ENCODE measurements at places on chromosomes 3 and 15.

- DNase-seq: no peak
These were observed 8.9 kb upstream of the RPS27L start for GRCh38 chr15:63166219-63166618.

DNA sequence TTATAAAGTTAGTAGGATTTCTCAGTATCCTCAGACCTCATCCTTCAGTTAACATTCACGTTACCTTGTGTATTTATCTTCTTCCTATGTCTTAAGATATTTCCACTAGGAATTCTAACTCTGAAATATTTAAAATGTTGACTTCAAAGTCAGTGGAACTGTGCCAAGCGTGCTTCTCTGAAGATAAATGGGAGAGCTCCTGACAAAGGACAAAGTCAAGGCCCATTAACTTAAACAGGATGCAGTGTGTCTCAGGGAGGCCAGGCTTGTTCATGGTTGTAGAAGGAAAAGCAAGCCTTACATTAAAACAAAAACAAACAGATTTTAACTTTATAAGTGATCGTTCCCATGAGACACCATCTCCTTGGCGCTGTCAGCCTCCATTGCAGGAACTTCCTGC, 41.5 kb downstream of the ABHD17C start:
- DNase-seq: no peak

GRCh38 chr3:71585131-71585530, 1.6 kb upstream of the FOXP1 start:
- no peak for DNase-seq

DNA sequence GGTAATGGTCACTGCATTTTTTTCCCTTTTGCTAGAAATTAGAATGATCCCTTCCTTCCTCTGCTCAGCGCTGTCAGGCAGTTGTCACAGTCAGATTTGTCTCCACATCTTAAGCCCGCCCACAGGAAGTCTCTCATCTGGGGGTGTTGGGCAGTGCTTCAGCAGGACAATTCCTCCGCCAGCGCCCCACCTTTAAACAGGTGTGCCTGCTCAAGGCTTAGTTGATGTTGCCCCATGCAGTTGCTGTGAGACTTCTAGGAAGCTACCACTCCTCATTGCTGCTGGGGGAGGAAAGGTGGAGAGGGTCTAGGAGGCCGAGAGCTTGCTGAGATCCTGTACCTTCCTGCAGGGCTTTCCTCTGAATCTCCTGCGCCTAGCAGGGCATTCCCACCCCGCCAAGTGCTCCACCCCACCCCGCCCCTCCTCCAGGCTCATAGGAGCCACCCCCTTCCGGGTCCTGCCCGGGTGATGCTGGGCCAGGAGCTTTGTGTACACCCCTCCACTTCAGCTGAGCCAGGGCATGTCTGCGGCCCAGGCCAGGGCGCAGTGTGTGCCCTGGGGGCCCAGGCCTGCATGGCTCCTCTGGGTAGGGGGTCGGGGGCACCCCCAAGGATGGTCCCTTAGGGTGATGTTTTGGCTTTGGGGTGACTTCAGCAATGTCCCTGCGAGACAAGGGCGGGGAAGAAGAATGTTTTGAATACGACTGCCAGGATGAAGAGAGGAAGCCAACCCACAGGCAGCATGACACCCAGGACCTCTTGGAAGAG, 68.7 kb downstream of the TRAK1 start:
- DNase-seq: no peak

DNA sequence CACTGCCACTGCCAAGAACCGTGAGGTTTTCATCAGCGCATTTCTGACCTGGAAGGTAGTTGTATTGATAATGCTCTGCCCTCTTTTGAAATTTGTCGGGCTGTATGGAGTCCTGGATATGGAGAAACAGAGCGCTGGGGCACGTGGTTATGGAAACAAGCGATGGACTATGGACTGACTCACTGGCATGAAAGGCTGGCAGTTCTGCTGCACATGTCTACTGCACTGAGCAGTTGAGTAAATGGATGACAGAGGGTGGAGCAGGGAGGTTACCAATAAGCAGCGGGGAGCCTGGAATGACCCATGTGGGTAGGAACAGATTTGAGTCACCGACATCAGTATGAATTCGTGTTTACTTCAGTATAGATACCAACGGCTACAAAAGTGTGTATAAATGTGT, 429.5 kb downstream of the OCA2 start:
- no peak for DNase-seq

GRCh38 chr3:119627461-119627860, 29.8 kb downstream of the PLA1A start:
- DNase-seq: no peak

- no peak for DNase-seq
These were observed 84.4 kb upstream of the C2CD4B start for GRCh38 chr15:62249501-62249900.

DNA sequence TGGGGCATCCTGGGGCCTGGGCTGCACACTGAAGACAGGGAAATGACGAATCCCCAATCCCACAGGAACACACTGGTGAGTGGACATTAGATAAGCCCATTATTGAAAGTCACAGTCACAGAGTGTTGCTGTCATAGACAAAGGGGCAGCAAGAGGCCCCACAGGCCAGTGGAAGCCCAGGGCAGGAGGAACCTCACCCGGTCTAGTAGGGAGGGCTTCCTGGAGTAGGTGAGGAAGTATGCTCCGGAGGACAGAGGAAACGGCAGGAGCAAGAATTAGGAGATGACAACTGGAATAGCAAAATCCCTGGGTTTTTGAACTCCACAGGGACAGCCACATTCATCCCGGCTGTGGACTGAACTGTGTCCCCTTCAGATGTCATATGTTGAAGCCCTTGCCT, 101.2 kb downstream of the TPRA1 start:
- DNase-seq: no peak

DNA sequence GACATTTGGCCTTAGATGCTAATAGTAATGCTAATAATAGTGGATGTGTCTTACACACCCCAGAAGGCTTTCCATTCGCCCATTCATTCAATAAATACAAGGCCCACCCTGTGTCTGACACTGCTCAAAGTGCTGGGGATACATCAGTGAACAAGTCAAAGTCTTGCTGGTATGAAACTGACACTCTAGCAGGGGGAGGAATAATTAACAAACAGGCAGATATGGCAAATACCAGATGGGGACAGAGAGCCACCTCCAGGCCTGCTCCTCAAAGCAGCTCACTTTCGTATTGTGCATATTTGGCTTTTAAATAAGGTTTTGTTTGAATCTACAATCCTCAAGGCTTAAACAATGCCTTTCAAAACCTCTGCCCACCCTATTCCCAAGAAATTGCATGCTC, 28.3 kb upstream of the LYZL4 start:
- DNase-seq: no peak

- no peak for DNase-seq
These were observed 13.4 kb downstream of the SEC62 start for GRCh38 chr3:169980055-169980454.

DNA sequence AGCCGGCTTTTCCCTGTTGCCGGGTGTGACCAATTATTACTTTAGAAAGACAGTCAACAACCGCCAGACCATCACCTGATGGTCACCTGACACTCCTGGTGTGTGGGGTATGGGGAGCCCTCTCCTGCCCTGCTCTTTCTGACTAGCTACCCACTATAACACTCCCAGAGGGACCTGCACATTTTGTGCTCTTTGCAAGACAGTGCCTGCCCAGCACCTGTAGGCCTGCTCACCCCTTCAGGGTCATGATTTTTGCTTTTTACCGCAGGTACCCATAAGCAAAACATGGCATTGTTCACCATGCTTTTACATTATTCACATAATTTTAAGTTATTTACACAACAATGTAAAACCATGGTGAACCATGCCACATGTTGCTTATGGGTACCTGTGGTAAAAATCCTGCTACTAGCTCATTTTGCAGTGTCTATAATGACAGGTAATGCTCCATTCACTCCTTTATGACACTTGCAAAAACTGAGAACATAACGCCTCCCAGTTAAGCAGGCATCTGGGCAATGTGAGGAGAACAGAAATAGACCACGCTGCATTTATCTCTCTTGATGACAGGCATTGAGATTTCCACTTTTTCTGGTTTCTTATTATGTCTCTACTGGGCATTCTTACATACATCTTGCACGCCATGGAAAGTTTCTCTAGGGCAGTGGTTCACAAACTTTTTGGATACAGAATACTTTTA, 9.9 kb downstream of the CCRL2 start:
- DNase-seq: no peak

- no peak for DNase-seq
These were observed 41.2 kb downstream of the PCSK6 start for GRCh38 chr15:101448336-101448735.

GRCh38 chr3:126130081-126130855, 46.3 kb upstream of the SLC41A3 start:
- no peak for DNase-seq

DNA sequence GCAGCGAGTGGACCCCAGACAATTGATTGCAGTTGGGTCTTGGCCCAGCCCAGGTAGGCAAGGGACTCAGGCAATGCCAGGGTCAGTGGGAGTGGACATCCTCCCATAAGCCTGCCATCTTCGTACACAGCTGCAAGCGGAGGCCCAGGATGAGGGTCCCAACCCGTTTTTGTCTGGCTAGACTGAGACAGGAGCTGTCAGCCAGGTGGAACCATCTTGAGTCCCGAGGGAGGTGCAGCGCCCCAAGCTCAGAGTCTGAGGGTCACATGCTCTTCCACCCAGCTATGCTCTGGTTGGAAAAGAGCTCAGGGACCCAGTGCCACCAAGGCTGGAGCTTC, 22.6 kb upstream of the IP6K2 start:
- no peak for DNase-seq

DNA sequence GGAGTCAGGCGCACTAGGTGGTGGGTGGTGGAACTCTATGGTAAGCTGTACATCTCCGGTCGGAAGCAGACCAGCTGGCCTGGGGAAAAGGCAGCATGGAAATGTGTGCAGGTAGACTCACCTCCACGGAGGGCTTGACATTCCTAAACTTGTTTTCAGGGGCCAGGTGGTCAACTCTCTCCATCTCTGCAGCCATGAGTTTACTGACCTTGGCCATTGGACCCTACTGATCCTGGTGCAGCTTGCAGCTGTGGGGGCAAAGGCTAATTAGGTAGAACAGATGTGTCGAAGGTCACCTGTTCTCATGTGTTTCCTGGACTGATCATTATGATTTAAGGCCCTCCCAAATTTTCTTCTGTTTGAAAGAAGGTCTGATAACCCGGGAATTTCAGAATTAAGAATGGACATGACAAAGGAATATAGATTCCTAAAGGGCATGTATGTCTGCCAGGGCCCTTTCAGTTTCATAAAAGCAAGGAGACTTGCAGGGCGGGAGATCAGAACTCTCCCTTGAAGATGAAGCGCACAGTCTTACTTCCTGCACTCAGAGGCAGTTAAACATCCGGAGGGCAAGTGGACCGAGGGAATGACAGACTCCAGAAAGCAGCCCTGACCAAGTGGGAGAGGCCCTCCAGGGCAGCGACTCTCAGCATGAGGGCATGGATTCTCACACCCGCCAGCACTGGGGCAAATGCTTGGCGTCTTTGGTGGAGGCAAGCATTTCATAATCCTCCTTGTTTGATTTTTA, 56.1 kb upstream of the CMTM7 start:
- DNase-seq: no peak

GRCh38 chr3:106183762-106184391, 315.1 kb upstream of the CBLB start:
- DNase-seq: peak; percentile 67

DNA sequence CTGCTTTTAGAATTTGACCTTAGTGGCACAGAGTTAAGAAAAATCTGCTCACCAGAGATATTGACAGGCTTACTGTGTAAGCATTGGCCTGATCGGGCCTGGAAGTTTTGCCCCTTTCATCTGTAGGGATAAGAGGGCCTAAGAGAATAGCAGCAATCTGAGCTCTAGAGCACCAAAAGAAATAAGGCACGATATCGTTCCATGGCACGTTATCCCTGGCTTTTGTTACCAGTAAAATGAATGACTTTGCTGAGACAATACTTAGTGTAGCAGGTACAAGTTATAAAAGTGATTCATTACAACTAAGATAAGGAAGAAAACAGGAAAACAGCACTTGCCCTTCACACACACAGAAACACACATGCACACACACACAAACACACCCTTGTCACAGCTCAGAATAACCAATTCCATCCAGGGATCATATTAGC, 5.0 kb downstream of the THBS1 start:
- DNase-seq: peak; percentile 19

DNA sequence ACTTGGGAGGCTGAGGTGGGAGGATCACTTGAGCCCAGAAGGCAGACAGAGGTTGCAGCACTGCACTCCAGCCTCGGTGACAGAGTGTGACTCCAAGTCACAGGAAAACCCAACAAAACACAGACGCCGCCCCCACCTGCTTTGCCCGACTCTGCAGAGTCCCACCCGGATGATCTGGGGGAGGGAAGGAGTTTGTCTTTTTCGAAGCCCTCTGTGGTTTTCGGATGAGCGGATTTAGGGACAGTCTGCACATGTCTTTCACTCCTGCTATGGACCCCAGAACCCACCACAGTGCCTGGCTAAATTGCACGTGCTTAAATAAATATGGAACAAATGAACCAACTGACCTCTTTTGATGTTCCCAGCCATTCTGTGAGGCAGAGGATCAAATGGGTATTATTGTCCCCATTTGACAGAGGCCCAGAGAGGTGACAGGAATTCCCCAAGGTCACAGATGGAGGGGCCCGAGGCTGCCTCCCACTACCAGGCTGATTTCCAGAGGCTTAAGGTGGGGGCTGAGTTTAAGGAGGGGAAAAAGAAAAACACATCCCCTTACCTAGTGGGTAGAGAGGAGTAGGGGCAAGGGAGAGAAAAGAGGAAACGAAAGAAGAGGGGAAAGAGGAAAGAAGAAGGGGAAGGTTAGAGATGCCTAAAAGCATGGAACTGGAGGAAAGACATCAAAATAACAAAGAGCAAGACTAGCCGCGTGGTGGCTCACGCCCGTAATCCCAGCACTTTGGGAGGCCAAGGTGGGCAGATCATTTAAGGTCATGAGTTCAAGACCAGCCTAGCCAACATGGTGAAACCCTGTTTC, 59.4 kb upstream of the TFRC start:
- DNase-seq: no peak

GRCh38 chr3:70744536-70744935, 432.1 kb upstream of the MDFIC2 start:
- no peak for DNase-seq

DNA sequence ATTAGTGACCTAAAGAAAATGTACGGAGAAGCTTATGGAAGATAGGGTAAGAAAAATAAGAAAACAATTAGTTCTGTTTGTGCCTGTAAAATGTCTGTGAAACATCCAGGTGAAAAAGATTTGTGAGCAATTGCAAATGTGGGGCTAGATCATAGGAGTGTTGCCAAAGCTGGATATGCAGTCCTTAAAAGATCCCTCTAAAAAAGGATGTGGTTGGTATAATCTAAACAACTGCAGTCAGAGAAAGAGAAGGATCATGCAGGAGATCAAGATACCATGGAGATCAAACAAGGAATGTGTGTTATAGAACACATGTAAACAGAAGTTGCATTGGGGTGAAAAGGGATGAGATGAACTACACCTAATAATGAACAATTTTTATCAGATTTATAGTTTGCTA, 116.8 kb downstream of the ALCAM start:
- DNase-seq: no peak

DNA sequence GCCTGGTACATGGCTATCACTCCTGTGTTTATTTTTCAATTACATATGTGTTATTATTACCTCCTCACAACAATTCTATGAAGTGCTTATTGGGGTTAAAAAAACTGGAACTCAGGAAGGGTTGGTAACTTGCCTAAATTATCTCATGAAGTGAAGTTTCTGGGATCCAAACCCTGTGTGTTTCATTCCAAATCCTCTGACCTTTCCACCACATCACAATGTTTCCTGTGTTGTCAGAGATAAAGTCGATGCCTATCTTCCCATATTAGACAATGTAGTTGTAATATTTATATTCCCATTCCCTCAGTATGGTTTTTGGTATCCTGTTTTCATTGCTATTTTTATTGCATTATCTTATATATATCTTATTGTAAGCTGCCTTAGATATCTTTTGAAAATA, 269.1 kb upstream of the CFAP20DC start:
- DNase-seq: no peak

All from AG04449 (cell line).